Cortex of kidney (tissue), 1 donor: ENCODE measurements at places on chromosomes 2 and 18.

GRCh38 chr2:16093639-16094529, 153.5 kb downstream of the MYCN start:
- DNase-seq, result no peak

DNA sequence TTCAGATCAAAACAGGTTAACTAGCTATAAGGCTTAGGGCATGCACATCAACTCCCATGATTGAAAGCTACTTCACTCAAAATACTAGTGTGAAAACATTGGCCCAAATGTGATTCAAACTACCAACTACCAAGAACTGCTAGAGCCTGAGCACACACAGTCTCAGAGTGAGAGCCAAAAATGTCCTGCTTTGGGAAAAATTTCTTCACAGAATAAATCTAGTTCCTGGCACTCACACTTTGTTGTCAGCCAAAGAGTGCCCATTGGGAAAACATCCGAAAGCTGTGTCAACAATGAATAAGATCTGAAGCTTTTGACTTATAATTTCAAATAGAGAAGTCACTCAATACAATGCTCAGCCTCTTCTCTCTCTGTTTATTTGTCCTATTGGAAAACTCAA, 182.7 kb downstream of the LRATD1 start:
- no peak for DNase-seq

GRCh38 chr2:207766041-207766551, 3.6 kb downstream of the FZD5 start:
- no peak for DNase-seq

DNA sequence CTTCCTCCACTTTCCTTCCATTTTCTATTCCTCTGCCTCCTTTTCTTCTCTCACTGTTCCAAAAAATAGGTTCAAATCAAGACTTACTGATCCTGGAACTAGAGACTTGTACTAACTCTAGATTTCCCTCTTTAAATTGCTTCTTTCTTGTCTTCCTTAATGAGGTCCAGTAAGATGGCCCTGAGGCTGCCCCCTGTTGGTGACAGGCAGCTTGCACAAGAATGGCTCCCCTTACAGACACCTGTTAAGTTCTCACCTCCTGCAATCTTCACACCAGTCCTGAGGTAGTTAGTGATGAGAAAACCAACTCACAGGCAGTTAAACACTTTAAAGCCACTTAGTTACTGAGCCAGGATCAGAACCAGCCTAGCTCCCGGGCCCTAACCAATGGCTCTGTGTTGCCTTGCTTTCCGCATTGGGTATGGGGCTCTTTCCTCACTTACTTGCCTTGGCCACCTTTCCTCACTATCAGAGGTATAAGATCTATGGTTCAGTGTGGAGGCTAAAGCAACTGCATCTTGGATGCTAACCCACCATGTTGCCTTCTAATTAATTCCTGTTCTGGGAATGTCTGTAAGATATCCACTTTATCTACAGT, 130.6 kb downstream of the AKAIN1 start:
- no peak for DNase-seq

GRCh38 chr2:217064234-217065011, 204.6 kb upstream of the TNP1 start:
- no peak for DNase-seq

GRCh38 chr18:51029378-51029693, 677 bp upstream of the SMAD4 start:
- DNase-seq, result no peak

DNA sequence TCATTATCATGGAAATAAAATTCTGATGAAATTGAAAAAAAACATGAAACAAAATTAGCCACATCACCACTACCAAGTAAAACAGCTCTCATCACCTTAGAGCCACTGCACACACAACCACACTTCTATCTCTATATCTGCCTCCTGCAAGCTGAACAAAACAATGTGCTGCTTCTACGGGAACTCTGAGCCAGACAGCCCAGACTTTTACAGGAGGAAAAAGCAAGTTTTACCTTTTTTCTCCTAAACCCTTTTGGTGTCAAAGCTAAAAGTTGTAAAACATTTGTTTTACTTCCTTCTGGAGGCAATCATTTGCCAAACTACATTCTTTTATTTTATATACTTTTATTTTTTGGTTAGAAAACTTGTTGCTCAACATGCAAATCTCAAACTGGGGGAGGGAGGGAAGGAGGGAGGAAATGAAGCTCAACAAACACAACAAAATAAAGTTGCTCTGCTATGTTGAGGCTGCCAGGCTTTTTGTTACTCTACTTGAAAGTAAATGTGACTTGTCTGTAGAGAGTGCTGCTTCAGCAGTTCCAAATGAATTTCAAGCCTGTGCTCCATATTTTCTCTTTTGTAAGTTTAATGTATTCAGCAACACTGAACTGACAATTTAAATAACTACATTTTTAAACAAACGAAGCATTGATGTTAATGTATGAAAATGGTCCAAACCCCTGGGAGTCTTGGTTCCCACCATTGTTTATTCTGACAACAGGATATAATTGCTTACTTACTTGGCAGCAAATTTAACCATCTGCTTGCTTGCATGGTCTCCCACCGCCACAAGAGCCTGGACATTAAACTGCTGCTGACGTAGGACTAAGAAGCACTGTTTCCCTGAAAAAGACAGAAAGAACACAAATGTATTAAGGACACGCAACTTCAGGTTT, 24.5 kb downstream of the DARS1 start:
- DNase-seq, result no peak

GRCh38 chr2:113173542-113174375, at the start of gene PSD4:
PSD4 (plus strand) TSS chr2:113173971; CDS start chr2:113182457, 8,486 bp downstream.
- DNase-seq, result no peak

GRCh38 chr2:202736826-202737225, 102.1 kb downstream of the FAM117B start:
- no peak for DNase-seq

DNA sequence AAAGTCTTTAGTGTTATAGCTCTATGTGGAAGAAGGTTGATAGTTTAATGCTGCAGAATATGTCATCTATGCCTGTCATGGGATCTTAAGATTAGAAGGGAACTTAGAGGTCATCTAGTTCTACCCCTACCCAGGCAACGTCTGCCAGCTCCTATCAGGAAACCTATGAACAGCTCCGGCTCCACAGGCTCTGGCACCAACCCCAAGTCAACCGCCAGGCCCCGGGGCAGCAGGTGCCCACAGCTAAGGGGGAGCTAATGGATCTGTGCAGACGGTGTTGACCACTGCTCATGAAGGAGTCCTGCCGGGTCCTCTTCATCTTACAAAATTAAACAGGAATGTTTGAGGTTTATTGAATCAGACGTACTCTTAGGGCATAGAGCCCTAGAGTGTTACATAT, 440.8 kb upstream of the KLHL29 start:
- DNase-seq, result no peak

- no peak for DNase-seq
Measured at GRCh38 chr2:120576509-120577474, 158.9 kb upstream of the GLI2 start.

DNA sequence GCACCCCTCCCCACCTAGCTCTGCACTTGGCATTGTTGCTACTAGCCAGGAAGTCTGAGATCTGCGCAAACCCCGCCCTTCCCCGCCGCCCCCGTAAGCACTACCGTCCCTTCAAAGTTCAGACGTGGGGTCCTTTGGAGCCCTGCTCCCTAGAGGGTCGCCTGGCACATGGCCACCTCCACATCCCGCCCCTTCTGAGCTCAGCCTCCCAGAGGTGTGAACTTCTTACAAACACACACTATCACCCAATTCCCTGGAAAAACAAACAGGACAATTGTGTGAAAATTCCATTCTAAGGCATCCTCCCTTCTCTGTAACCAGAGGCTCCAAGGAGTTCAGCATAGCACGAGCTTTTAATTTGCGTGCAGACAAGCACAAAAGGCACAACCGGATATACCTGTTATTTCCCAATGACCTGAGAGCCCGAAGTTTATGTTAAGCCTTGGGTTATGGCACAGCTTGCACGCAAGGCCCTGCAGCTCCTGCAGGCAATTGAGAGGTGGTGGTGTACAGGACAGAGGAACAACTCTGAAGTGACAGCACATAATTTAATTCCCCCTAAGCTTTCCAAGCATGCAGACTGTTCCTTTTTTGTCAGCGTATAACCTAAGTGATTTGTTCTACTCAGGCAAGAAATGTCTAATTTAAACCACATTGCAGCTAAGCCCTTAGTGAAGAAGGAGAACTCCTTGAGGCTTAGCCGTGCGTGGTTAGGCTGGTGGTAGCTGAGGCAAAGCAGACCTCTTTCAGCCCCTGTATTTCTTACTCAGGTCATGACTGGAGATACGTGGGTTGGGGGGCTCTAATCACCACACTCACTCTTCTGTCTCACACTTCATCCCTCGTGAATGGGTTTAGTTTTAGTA, 20.3 kb upstream of the CYP1B1 start:
- no peak for DNase-seq

DNA sequence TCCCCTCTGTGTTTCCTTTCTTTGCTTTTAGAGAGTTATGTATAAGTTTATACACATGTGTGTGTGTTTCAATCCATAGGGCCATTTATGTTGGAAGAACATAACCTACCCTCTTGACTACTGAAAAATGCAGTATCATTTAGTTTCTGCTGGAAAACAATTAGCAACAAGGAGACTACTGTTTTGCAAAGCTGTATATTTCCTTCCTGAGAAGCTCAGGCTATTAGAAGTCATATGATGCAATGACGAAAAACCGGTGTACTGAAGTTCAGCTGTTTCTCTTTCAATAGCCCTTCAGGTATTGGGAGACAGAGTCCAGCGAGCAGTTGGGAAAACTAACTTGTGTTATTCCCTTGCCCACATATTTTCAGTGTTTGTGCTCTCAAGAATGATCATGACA, 447.7 kb upstream of the GYPC start:
- no peak for DNase-seq

GRCh38 chr2:191166111-191166755, 15.4 kb upstream of the STAT4 start:
- no peak for DNase-seq

DNA sequence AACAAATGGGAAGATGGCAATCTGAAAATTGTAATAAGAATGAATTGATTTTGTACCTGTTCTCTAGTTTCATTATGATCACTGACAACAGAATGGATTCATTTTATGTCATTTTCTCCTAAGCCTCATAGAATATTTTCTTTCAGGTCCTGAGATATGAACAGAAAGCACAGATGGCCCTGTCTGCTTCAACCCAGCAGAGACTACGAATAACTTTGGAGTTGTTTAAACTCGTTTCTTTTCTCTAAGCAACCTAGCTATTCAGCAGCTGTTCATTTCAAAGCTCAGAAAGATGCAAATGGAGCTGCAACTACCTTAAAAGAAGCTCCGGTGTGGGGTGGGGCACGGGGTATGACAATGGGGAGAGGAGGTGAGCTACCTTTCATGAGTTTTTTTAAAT, 124.9 kb downstream of the ALK start:
- DNase-seq, result no peak

DNA sequence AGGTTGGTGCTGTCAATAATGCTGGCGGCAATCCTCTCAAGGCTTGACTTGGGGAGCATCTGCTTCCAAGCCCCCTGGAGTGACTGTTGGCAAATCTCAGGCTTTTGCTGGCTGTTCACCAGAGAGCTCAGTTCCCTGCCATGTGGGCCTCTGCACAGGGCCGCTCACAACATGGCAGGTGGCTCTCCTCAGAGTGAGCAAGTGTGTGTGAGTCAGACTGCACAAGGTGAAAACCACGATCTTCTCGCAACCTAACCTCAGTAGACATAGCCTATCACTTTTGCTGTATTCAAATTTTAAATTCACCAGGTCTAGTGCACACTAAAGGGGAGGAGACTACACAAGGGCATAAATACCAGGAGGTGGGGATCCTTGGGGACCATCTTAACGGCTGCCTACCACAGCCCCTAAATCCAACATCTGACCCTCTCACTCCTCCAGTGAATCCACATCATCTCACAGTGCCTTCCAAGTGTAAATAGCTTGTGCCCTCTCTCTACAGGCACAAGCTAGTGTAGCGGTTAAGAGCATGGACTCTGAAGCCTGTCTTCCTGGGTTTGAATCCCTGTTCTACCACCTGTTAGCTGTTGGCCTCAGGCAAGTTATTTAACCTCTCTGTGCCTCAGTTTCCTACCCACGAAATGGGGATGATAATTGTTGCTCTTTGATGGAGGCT, 187.7 kb upstream of the CXCR4 start:
- DNase-seq, result no peak

- no peak for DNase-seq
Measured at GRCh38 chr2:3313781-3314375, 63.7 kb downstream of the EIPR1 start.

- no peak for DNase-seq
Measured at GRCh38 chr2:8332646-8333045, 349.2 kb upstream of the ID2 start.

- no peak for DNase-seq
Measured at GRCh38 chr2:212892193-212892592, 259.2 kb downstream of the IKZF2 start.

- no peak for DNase-seq
Measured at GRCh38 chr2:189425676-189426075, 15.6 kb upstream of the WDR75 start.

DNA sequence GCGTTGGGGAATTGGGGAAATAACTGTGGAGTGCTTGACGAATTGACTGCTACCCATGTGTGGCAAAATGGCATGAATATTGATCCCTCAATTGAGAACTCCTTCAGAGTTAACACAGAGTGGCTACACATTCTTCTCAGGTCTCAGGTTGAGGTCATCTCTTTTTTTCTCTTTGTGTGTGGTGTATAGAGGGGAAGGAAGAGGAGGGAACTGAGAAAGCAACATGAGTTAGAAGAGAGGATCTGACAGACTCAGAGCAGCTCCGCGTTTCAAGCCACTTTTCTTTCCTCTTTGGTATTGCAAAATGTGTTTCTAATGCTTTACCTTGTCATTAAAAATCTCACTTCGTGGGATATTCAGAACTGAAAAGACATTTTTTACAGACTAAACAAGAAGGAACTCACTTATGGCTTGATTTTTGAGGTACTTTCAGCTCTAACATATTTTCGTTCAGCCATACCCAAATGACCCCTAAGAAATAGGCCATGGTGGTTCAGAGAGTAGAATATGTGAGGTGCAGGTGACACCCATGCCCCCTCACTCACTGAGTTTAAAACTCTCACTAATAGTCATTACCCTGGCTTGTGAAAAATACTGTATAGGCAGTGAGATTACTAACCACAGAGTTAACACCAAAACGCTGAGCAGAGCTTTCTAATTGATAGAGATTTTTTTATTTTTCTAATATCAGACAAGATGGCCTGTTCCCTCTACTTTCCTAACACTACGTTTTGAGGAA, 22.5 kb downstream of the STAT4 start:
- DNase-seq, result no peak

- DNase-seq, result no peak
Measured at GRCh38 chr2:133569286-133569830, 1.1 kb upstream of the NCKAP5 start.

GRCh38 chr2:17429130-17429529, 89.1 kb downstream of the RAD51AP2 start:
- DNase-seq, result no peak
